Mammary epithelial cell (primary cell): ENCODE measurements at places on chromosomes 7 and 10.

- no peak for DNase-seq
Observed at GRCh38 chr7:29946428-29947186, 43.0 kb downstream of the SCRN1 start.

- peak; percentile 32 for DNase-seq
Observed at GRCh38 chr7:140512317-140513000, 33.2 kb upstream of the MKRN1 start.

GRCh38 chr10:76492026-76492425 lies 1060.6 kb downstream of the LRMDA start:
- DNase-seq = peak; percentile 93

DNA sequence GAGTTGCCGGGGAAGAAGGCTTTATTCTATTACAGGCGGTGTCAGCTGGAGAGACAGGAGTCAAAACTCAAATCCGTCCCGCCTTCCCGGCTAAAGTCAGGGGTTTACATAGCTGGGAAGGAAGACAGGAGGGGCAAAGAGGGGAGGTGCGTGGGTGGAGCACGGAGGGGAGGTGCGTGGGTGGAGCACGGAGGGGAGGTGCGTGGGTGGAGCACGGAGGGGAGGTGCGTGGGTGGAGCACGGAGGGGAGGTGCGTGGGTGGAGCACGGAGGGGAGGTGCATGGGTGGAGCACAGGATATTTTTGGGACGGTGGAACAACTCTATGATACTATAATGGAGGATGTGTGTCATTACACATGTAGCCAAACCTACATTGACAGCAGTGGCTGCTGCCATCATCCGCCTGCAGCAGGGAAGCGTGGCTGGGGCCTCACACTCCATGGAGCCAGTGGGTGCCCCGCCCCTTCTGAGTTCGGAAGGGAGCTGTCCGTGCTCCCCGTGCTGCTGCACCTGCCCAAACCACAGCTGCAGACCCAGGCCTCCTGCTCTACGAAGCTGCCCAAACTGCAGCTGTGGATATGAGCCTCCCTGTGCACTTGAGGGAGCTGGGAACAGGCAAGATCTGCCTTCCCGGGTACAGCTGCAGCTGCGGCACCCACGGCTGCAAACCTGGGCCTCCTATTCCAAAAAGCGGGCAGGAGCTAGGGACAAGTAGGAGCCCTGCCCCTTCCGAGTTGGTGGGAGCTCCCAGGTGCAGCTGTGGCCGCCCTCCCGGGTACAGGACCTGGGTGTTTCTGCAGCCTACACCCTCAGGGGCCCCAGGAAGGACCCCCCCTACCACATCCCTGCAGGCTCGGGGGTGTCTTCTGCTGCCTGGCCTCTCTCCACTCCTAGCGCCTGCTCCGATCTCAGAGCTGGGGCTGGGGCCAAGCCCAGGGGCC lies 119.4 kb downstream of the DYNC2I1 start:
- no peak for DNase-seq

DNA sequence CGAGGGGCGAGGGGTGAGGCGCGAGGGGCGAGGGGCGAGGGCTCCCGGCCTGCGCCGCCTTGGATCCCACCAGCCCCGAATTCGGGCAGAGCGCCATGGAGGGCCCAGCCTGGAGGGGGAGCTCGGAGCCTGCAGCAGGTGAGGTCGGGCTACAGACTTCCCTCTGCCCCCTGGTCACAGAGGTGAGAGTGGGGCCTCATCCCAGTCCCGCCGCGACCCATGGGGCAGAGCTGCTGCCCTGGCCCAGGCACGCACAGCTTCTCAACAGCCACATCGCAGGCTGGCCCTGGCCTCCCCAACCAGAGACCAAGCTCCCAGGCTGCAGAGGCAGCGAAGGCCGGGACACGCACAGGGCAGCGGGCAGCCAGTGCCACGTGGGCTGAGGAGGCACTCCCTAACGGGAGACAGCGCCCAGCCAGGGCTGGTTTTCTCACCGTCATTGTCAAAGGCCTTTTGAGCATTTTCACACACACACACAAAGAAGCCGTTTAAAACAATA lies 191.8 kb downstream of the PTPRN2 start:
- no peak for DNase-seq

- DNase-seq = no peak
Observed at GRCh38 chr7:81533426-81533825, 236.4 kb downstream of the HGF start.

GRCh38 chr10:5958675-5959074 lies 18.7 kb downstream of the IL15RA start:
- DNase-seq = no peak

DNA sequence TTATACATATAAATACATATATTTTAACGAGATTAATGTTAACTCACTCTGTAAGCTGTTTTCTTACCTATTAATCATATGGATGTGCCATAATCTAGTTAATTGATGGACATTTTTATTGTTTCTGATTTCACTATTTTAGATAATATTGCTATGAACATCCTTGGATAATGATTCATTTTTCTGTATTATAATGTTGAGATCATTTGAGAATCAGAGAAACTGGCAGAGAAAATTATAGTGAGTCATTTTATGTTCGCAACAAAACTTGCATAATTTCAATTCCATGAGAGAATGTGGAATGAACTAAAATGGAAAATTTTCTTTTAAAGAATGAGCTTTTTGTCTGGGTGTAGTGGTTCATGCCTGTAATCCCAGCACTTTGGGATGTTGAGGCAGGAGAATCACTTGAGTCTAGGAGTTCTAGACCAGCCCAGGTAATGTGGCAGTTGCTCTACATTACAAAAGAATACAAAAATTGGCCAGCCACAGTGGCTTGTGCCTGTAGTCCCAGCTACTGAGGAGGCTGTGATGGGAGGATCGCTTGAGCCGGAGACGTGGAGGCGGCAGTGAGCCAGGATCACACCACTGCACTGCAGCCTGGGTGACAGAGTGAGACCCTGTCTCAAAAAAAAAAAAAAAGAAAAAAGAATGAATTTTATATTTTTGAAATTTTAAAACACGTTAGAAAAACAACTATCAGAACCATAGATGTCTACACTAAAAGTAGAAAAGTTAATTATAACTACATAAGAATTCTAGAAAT lies 40.5 kb downstream of the PAPSS2 start:
- peak; percentile 52 for DNase-seq

DNA sequence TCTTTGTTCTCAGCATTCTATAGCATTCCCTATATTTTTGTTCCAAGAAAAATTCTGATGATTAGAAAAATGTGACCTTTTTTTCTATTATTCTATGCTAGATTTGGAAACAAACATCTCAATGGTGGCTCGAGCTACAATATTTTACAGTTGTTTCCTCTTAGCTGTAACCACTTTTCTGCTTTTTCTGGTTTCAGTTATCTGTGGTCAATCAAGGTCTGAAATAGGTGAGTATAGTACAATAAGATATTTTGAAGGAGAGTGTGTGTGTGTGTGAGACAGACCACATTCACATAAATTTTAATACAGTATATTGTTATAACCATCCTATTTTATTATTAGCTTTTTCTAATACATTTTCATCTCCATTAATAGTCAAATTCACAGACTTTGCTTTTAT lies 564.5 kb upstream of the GHITM start:
- DNase-seq = no peak

DNA sequence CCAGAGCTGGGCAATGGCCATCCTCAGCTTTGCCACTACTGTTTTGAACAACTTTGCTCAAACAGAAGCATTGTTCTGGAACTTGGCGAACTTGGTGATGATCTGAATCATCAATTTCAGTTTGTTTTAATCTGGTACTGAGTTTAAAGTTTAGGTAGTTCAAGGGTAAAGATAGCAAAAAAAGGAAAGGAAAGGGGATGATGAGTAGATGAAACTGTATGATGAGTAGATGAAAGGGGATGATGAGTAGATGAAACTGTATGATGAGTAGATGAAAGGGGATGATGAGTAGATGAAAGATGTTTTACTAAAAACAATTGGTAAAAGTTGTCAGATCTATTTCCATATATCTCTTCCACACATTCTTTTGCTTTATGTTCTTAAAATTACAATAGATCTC lies 737.0 kb downstream of the LRMDA start:
- DNase-seq = no peak

DNA sequence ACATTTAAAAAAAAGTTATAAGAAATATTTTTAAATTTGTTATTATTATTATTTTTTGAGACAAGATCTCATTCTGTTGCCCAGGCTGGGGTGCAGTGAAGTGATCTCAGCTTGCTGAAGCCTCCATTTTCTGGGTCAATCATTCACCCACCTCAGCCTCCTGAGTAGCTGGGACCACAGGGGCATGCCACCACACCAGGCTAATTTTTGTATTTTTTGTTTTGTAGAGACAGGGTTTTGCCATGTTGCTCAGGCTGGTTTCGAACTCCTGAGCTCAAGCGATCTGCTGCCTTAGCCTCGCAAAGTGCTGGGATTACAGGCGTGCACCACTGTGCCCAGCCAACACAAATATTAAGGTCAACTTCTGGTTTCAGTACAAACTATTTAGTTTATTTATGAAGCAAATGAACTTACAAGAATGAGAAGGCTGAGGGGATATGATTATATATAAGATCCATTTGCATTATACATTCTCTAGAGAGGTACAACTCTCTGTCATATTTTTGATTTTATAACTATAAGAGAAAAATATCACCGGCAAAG lies 45.9 kb upstream of the FAM133B start:
- no peak for DNase-seq

GRCh38 chr7:106111655-106112117 lies 426 bp downstream of the SYPL1 start:
- no peak for DNase-seq

DNA sequence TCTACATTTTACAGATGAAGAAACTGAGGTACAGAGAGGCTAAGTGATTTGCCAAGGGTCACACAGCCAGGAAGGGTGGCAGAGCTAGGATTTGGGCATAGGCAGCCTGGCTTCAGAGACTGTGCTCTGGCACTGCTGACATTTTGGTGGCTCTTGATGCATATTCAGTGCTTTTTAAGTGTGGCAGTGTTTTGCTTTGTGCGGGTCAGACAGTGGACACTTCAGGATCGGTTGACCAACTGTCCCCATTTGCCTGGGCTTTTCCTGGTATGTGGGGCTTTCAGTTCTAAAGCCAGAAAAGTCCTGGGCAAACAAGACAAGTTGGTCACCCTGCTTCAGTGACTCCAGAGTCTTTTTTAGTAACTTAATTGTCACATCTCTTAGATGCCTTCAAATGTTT lies 35.0 kb downstream of the SUFU start:
- DNase-seq = no peak

- DNase-seq = peak; percentile 90
Observed at GRCh38 chr10:44975431-44976331, 2.9 kb downstream of the DEPP1 start.

DNA sequence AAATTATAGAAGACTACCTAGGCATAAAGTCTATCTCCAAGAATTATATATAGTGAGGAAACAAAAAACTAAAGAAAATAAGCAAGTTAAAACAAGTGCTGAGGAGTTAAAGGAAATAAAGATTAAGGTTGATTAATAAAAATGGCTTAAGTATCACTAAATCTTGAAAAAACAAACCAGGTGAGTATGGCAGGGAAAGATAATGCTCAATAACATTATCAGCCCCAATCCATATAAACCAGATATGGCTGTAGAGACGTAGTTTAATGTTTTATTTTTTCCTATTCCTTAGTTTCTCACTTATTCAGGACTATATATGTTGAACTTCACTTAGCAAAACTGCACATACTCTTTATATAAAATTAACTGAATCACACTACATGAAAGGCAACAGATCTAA lies 4.4 kb downstream of the WASL start:
- DNase-seq = no peak

- no peak for DNase-seq
Observed at GRCh38 chr7:22240904-22241571, 115.9 kb downstream of the RAPGEF5 start.

DNA sequence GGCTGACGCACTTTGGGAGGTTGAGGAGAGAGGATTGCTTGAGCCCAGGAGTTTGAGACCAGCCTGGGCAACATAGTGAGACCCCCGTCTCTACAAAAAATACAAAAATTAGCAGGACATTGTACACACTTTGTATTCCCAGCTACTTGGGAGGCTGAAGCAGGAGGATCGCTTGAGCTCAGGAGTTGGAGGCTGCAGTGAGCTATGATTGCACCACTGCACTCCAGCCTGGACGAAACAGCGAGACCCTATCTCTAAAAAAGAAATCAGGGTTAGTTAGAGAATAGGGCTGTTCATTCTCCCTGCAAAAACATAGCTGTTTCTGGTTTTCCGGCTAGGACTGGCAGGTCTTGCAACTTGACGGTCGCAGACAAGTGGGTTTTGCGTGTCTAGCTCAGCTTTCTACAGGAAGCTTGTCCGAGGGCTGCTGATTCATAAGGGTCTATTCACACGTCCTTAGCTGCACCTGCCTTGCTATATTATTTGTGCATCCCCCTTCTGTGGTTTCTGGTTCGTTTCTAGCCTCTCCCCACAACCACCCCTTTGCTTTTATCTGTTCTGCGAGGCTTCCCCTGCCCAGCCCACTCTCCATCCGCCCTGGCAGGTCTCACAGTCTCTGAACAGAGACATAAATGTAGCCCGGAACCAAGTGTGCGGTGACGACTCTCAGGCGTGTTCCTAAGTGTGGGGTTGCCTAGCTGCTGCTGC lies 10.7 kb downstream of the AMZ1 start:
- no peak for DNase-seq

- peak; percentile 95 for DNase-seq
Observed at GRCh38 chr10:44300666-44301649, 83.9 kb downstream of the CXCL12 start.

DNA sequence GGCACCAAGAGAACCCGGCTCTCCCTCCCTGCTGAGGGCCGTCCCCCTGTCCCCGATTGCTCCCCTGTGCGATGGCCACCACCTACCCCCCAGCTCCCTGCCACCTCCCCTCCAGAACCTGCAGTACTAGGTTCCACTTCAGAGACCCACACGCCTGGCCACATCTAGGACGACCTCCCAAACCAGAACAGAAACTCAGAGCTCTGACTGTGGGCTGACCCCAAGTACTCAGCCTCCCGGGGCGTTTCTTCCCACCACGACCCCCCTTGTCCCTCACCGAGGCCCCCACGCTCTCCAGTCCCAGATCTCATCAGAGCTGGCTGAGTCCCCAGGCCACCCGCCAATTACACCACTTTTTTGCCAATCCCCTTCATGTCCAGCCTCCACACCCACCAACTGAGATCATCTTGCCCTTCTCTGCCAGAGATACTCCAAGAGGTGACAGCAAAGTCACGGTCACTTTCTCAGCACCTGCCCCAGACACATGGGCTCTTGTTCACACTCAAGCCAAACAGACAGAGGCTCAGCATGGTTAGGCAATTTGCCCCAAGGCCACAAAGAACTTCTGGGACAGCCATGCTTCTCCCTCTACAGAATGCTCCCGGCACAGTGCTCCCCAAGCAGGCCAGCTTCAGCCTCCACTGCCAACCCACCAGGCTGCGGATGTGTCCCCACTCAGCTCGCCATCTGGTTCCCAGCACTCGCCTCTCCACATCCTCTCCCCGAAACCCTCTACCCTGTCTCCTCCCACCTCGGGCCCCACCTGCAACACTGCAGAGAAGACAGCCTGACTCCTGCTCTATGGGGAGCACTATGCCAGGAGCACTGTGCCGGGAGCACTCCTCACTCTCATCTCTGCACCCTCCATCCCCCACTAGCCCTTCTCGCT lies 4.7 kb downstream of the TMEM120A start:
- no peak for DNase-seq

DNA sequence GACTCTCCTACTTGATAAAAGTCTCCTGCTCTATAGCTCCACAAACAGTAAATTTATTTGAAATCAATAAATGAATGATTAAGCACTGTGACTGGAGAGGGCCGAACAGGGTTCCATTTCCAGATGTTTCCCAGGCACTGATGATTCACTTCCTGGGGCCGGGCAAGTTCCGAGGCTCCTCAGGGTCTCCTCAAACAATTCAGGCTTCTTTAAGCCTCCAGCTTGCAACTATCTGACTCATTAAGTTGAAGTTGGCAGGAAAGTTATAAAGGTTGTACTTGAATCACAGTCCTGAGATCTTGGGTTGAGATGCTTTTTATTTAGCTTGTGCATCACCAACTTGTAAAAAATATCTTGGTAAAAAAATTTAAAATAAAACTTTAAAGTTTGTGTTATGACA lies 612.9 kb downstream of the DNAJB6 start:
- DNase-seq = no peak
